ENCODE measurements at places on chromosomes 3 and 15.

- DNase-seq = no peak
Measured at GRCh38 chr15:67164401-67164791, 90.1 kb downstream of the AAGAB start.

DNA sequence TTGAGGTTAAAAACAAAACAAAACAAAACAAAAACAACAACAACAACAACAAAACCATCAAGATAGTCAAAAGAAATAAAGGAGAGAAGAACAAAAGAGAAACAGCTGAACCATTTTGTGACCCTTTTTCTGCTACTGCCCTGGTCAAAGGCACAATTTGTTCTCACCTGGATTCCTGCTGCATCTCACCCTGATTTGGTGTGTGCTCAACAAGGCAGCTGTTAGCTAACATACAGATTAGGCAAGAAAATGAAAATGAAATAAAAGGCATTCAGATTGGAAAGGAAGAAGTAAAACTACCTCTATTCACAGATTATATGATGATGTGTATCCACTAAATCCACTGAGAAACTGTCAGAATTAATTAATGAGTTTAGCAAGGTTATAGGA is 28.7 kb upstream of the XIRP1 start:
- DNase-seq = no peak

GRCh38 chr15:97037080-97037479 is 706.6 kb downstream of the NR2F2 start:
- DNase-seq = no peak

DNA sequence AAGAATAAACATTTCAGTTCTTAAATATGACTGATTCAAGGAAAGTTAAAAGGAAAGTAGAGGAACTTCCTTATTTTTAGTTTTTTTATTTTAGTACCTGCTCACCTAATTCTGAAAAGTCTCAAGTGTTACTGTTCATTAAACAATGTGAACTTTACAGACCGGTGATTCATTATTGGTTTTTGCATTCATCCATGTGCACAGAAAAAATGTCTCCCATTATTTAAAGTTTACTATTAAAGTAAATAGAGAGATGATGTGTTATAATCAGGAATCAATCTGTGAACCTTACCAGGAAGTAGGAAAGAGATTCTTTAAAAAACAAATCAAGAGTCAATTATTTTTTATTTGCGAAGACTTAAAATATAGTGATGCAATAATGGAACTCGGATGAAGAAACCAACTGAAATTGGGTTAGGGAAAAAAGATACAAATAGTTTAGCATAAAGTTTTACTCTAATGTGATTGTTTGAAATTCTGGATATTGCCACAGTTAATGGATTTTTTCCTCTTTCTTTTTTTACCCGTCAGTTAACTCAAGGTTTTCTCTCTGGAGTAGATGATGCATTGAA is 119.4 kb upstream of the SAMMSON start:
- no peak for DNase-seq
